A549 treated with dexamethasone at 1 μM for 4 hours (cell line): ENCODE measurements at places on chromosomes 5 and 9. TPM values are rescaled to one million over a fixed set of nuclear protein-coding genes. Genes with fewer than 3 reads are reported as not detected.

SLC1A3 gene
- 0.06 to 0.33 TPM (median 0.08 TPM) in 5 replicates for total RNA-seq

PAEP gene
- 0.14 to 0.45 TPM (median 0.36 TPM) in 5 replicates for total RNA-seq

TMEM171 gene
- 4.3 to 5.6 TPM (median 4.9 TPM) in 5 replicates for total RNA-seq

CTSV gene
- total RNA-seq: 11.4 to 16.3 TPM (median 13.3 TPM) in 5 replicates
